Left colon (tissue), 2 donors: ENCODE measurements at places on chromosomes 12 and 14. TPM values are rescaled to one million over a fixed set of nuclear protein-coding genes. Genes with fewer than 3 reads are reported as not detected.

DNA sequence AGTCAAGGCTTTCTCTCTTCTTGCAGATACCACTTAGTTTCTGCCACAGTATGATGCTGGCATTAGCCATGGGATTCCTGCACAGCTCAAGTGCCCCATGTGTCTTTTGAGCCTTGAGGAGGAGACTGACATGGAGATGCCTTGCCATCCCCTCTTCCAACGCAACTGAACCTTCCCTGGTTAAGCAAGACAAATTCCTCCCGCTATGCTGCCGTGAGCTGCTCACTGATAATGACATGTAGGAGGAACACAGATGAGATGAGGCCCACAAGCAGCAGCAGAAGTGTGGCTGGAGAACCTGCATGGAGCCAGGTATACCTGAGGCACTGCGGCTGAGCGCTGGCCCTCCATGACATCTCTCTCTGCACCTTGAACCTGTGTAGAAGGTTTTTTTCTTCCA, 15.4 kb upstream of the PPP1R1A start:
- DNase-seq: no peak

DNA sequence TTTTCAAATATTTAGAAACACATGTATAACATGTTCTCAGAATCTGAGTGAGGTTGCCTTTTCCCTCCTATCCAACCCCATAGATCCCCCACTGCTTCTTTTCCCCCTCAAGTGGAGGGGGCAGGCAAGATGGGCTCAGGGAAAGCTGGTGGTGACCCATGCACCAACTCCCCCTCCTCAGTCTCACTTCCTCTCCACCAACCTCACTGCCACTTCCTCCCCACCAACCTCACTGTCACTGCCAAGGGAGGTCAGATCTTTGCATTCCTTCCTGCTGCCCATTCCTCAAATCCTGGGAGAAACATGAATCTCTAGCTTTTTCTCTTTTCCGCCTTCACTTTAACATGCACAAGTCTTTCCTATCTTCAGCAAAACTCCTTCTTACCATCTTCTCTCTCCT, 48.7 kb downstream of the SPTB start:
- DNase-seq: no peak

GRCh38 chr12:55548756-55549155, 646 bp upstream of the OR6C4 start:
- DNase-seq: no peak

DNA sequence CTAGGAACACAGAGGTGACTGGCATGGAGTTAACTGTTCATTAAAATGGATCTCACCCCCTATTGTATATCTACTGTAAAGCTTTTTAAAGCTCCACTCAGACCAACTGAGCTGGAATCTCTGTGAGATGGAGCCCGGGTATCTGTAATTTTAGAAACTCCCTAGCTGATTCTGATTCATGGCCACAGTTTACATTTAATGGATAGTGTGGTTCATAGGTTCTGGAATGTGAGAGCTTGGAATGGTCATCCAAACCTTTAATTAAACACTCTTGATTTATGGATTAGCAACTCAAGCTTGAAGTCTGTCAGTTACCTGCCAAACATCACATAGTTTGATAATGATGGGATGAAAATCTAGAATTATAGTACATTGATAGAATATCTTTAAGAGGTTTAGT, 183.8 kb downstream of the SLC25A21 start:
- DNase-seq: no peak

- DNase-seq: no peak
These were observed 15.4 kb upstream of the GTF2A1 start for GRCh38 chr14:81236138-81236537.

DNA sequence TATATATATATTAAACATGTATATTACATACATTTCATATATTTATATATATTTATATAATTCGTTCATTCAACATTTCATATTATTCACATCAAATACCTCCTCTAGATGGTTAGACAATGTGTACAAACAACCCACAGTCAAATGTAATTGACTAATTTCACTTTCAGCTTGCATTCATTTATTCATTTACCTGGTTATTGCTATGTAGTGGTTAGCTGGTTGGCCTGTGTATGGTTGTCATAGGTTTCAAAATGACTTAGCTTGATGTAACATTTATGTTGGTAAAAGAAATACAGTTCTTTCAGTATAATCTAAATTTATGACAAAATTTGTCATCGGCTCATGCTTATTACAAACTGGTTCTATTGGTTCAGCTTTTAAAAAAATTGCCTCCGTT, 389 bp downstream of the OR4K13 start:
- no peak for DNase-seq

GRCh38 chr14:93811020-93811419, 22.7 kb upstream of the PRIMA1 start:
- no peak for DNase-seq

- no peak for DNase-seq
These were observed 448.8 kb downstream of the FLRT2 start for GRCh38 chr14:85978582-85979250.

DNA sequence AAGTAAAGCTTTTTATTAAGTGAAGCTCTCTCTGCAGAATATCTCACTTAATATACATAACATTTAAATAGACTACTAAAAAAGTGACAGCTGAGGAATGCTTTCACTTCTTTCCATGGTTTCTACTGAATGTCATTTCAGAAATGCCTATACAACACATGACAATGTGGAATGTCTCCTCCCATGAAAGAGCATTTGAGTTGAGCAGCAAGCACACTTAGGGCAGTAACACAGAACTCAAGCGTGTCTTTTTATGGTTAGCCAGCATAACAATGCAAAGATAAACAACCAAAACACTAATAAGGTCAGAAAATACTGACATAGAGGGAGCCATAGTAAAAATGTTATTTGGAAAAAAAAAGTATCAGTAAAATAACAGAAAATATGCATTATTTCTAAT, 9.4 kb downstream of the PPP1R12A start:
- no peak for DNase-seq

- DNase-seq: no peak
These were observed 142.3 kb upstream of the TMCC3 start for GRCh38 chr12:94792693-94793092.

DNA sequence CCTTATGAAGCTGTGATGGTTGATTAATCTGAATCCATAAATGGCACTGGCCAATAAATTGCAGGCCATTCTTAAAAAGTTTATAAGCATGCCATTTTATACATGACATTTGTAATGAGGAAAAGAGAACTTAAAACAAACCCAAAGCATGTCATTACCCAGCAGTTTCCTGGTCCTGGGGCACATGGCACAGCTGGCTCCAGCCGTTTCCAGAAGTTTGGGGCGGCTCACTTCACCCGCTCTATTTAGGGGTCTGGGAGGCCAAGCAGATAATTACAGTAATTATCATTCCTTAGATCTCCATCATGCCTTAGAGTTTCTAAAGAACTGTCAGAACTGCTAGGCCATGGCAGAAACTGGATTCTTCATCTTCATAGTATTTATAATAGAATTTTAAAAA, 6.4 kb downstream of the ADGRD1 start:
- no peak for DNase-seq

GRCh38 chr14:100779691-100780080, 46.2 kb upstream of the MEG3 start:
- DNase-seq: no peak

Gene CLECL1
- 0.27 TPM for total RNA-seq

Gene TAS2R50
- 1.2 TPM for total RNA-seq

Gene MIPOL1
- 5.1 TPM for total RNA-seq

Gene GLIPR1L1
- not detected for total RNA-seq

Gene FSCB
- total RNA-seq: not detected
